ENCODE measurements at places on chromosomes 7 and 10. TPM values are rescaled to one million over a fixed set of nuclear protein-coding genes. Genes with fewer than 3 reads are reported as not detected.

TMEM139 gene
- total RNA-seq, result not detected

UFSP1 gene
- 4.7 TPM for total RNA-seq

AKR1C8 gene
- not detected for total RNA-seq

TMEM270 gene
- not detected for total RNA-seq

CHST3 gene
- 43.1 TPM for total RNA-seq

INA gene
- 0.29 TPM for total RNA-seq

ASZ1 gene
- total RNA-seq, result not detected

OR2A12 gene
- not detected for total RNA-seq

IRF5 gene
- total RNA-seq, result under 0.01 TPM

R3HCC1L gene
- total RNA-seq, result 15.9 TPM

Data from osteoblast (primary cell).